NCI-H446 (cell line): ENCODE measurements at places on chromosomes 4 and X.
A peak's percentile ranks its signal among the peaks of the same experiment; 100 is the strongest.

DNA sequence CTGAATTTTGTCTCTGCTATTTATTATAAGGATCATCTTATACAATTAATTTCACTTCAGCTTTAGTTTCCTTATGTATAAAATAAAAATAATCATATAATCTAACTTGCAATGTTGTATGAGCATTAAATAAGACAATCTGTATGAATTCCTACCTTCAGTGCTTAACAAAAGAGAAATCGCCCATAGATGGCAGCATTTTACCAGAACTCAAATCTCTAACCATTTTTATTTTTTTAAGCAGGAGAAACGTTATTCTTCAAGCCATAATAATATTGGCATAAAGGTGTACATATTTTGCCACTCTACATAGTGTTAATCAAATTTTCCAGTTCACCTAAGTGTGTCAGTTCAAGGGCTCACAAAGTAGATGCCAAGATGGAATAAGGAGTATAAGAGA, 78.8 kb downstream of the TMEM47 start:
- DNase-seq: no peak

DNA sequence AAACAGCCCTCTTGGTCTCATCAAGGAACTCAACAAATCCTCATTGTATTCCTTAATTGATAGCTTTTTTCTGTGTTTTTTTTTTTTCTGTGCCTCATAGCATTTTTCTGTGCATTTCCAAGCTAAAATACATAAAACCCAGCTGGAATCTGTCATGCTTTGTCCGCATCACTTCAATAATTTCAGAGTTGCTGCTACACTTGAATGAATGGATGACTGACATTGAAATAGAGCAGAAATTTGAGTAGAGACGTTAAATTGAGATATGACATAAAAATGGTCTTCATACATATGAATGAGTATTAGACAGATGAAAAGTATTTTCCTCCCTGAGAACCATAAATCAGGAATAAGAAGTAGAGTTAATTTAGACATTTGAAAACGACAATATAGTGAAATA, 593.2 kb downstream of the TMA16 start:
- no peak for DNase-seq

- no peak for DNase-seq
These were observed 39.4 kb downstream of the ADH7 start for GRCh38 chr4:99395595-99396364.

DNA sequence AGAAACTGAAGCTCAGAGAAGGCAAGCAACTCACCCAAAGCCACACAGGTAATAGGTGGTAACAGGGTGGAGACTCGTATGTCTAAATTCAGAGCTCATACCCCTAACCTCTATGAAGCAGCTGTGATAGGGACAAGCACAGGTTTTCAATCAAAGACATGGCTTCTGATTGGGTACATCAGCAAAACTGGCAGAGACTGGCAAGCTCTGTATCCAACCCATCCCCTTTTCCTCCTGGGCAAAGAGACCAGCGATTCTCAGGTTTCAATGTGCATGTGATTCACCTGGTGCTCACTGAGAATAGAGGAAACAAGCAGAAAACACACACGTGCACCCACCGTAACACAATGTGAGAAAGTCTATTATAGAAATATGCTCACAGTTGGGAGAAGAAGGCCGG, 153.0 kb downstream of the SMIM20 start:
- DNase-seq: no peak

DNA sequence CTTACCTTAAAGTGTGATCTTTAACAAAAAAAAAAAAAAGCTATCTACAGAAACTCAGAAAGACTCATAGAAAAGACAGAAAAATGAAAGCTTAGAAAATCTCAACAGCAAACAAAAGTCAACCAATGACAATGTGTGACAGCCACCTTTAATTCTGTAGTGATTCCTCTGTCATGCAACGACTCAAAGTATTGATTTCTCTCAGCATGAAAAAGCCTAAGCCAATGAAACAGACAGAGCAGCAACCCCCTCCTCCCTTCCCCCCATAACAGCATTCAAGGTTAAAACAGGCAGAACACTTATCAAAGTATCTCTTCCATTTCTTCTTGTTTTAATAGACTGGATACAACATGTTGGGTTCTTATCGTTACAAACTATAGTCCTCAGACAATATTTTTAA, 112.5 kb downstream of the MAB21L2 start:
- no peak for DNase-seq

- no peak for DNase-seq
These were observed 2.2 kb downstream of the TMEM47 start for GRCh38 chrX:34654696-34655490.

DNA sequence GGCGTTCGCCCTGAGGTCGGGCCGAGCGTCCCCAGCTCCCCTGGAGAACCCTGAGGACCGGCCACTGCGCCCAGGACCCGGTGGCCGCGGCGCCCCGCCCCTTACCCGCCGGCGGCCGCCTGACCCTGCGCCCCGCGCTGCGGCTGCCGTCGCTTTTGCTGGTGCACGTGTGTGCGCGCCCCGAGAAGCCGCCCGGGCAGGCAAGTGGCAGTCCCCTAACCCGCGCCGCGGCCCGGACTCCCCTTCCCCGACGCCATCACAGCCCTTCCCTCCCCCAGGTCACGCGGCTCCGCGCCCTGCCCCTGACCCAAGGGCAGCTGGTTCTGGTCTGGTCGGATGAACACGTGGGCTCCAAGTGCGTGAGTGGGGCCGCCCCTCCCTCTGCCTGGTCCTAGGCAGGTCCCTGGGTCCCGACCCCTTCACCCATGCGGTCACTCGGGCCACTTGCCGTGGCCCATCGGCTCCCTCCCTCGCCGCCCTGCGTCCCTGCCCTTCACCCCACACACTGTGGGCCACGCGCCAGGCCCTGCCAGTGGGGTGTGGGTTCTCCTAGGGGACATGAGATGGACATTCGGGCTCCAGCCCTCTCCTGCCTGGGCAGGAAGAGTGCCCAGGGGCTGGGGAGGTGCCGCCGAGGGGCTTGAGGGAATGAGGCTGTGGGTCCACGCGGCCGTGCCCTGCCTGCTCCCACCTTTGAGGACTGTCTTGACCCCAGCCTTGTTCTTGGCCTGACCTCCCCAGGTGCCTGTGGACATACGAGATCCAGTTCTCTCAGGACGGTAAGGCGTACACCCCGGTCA, 8.0 kb upstream of the FGFRL1 start:
- DNase-seq: no peak

GRCh38 chrX:109184506-109185139, 297.3 kb downstream of the GUCY2F start:
- no peak for DNase-seq

DNA sequence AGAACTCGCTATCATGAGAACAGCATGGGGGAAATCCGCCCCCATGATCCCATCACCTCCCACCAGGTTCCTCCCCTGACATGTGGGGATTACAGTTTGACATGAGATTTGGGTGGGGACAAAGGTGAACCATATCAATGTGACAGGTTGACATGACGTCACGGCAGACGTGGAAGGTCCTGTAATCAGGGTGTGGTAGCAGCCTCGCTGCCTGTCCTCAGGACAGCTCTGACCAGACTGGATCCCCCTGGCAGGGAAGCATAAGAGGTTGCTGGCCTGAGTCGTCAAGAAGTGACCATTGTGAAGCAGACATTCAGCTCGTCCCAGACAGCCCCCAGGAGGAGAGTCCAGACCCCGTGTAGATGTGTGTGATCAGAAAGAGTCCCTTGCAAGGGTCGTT, 104.6 kb downstream of the TNIP2 start:
- DNase-seq: no peak

DNA sequence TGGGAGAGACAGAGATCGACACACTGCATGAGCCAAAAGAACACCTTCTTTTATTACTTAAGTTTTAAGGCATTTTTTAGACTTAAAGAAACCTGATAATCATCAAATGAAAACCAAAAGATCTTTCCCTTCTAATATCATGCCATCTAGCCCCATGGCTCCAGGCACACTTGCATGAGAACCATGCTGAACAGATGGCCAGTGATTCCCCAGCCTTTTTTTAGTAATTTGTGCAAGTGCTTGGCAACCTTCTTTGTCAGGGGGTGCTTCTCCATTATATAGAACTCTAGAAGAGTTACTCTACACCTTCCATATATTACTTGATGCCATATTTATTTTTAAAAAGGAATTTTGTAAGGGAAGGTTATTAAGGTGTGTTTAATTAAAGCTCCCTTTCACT, 182.2 kb upstream of the TEX13C start:
- DNase-seq: peak; percentile 42

DNA sequence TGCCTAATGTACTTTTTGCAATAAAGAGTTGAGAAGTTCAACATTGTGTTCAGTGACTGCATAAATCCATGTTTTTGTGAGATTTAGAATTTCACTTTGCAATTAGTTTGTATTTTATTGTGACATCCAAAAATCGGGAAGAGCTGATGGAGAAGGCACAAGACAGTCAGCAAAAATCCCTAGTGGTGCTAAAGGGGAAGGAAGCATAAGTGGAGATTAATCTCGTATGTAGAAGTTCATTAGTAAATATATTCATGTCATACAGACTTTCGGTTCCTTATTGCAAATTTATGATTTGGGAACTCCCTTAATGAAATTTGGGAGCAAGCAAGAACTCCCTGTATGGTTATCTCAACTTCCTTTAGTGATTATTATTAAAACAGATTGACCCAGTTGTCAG, 57.8 kb upstream of the SLC39A8 start:
- no peak for DNase-seq

GRCh38 chr4:32488690-32489089, 1768.5 kb downstream of the PCDH7 start:
- DNase-seq: no peak

- DNase-seq: no peak
These were observed 44.3 kb upstream of the TNIP3 start for GRCh38 chr4:121208244-121209007.

DNA sequence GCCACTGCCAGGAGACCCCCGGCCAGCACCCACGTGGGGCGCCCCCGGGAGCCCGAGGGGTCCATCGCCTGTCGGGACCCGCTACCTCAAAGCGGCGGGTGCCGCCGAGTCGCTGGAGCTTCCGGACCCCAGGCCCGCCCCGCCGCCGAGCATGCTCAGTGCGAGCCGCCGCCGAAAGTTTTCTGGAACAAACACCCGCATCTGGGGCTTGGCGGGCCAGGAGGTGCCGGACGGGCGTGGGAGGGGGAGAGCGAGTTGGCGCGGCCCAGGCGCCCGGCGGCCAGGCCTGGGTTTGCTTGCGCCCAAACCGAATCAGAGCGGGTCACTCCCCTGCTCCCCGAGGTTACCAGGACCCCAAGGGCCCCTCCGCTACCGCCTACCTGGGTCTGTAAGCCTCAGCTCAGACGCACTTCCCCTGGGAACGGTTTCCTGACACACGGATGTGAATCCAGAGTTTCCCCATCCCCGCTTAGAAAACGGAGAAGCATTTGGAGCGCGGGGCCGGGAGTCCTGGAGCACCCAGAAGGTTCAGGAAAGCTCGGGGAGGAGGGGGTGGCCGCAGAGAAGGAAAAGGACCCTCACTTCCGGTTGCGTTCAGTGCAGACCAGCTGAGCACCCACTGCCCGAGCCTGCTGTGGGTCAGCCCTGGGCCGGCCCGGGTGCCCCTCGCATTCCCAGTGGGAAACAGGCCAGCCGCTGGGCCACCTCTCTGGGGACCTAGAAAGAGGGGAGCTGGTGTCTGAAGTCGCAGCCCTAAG, at the start of gene EVC2:
TSS of gene EVC2 (minus strand) at position 111 of the 758 bp plus-strand sequence. CDS start at position 65, 46 bp downstream.
- no peak for DNase-seq

DNA sequence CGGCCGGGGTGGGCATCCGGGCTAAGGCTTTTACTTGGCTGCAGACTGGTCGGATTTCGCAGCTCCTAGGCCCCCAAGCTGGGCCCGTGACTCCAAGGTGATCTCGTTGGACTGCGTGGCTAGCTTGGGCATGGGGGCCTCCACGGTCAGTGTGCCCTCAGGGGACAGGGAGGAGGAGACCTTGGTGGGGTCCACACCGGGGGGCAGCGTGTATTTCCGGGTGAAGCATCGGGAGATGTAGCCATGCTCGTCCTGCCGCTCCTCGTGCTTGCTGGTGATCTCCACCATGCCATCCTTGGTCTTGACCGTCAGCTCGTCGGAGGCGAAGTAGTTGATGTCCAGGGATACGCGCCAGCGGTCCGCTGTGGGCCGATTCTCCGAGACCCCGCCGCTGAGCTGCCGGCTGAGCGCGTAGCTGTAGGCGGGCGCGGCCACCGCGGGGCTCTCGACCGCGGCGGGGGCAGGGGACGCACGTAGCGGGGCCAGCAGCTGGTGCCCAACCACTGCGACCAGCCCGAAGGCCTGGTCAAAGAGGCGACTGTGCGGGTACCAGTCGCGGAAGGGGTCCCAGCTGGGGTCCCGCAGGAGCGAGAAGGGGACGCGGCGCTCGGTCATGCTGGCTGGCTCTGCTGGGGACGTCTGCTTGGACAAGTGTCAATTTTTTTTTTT, 881 bp upstream of the CACNA1F start:
- DNase-seq: no peak

DNA sequence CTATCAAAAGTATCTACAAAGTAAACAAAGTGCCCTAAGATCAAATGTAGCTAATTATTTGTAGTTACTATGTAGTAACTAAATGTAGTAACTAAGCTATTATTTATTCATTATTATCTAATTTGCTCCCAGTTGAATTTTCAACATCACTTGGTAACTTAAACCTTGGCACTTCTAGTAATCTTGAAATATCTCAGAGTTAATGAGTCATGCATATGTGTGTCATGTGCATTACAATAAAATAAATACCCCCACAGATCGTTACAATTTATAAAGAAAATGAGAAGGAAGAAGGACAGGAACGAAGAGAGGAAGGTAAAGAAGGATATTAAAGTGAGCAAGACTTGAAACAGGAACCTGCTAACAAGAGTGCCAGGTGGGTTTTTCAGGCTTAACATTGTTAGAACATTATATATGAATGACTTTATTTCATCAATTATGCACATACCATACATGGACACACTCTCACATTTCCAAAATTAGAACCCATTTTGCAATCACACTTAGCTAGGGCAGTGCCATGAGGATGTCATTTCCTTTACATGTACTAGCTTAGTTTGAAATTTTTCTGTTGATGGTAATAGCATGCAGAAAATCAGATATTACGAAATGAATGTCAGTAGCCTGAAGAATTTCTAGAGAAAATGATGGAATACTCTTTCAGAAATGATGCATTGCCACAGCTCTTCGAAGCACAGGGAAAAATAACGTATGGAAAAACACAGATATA, 1670.4 kb upstream of the AGA start:
- no peak for DNase-seq

GRCh38 chr4:103307453-103308247, 109.5 kb upstream of the CENPE start:
- no peak for DNase-seq

- no peak for DNase-seq
These were observed 3.2 kb upstream of the UXT start for GRCh38 chrX:47662144-47662657.

GRCh38 chr4:39846705-39847104, 131.0 kb downstream of the PDS5A start:
- no peak for DNase-seq

- no peak for DNase-seq
These were observed 78.1 kb upstream of the BOD1L1 start for GRCh38 chr4:13705521-13706041.

- no peak for DNase-seq
These were observed 12.7 kb downstream of the GAB3 start for GRCh38 chrX:154738011-154738738.

DNA sequence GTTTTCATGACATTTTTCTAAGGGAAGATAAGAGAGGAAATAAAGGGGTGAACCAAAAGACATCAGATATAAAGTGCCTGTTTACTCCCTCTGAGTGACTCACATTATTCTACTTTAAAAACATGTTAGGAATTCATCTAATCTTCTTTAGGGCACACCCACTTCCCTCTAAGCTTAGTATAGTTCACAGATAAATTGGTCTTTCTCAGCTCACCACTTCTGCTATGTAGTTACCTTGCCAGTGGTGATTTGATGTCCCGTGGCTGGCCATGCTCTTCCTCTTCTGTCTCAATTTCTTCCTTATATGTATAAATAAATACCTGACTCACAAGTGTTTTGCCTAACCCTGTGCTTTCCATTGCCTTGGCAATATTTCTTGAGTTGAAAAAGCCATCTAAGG, 96.8 kb downstream of the PDLIM5 start:
- DNase-seq: no peak
